ENCODE measurements at places on chromosomes 7 and 10.

DNA sequence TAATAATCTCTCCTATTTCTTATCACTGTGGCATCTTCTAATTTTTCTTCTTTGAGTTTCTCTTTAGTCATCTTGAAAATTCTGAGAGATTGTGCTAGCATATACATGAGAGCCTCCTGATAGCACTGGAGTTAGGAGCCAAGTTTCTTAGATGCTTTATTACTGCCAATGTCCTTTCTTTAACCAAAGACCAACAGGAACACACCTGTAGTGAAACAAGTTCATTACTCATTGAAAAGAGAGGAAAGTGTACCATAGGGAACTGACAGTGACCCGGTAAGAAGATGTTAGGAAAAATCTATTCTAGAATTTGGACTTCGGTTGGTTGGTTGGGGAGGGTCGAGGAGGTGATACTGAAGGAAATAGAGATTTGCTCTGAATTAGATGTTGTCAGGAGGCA lies 27.1 kb upstream of the CD36 start:
- no peak for DNase-seq

- DNase-seq, result no peak
Observed at GRCh38 chr10:127815147-127815546, 77.6 kb downstream of the CLRN3 start.

GRCh38 chr10:109183366-109183765 lies 739.9 kb downstream of the XPNPEP1 start:
- DNase-seq, result no peak

- no peak for DNase-seq
Observed at GRCh38 chr10:14438576-14438975, 107.9 kb upstream of the FRMD4A start.

DNA sequence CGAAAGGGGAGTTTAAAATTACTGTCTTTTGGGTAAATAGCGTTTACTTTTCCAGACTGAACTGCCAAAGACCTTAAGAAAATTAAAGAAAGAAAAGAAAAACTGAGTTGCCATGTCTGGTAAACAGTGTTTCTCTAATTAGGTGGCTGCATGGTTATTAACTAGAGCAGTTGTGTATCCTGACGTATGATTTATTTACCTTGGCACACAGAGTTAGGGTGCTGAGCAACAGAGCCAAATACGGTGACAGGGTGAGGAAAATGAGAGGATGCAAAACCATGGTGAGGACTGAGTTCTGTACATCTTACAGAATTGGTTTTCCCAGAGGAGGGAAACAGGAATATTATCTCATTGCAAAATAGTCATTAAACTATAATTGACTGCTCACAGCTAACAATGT lies 546.4 kb upstream of the FZD8 start:
- no peak for DNase-seq

GRCh38 chr10:21975378-21975990 lies 28.0 kb downstream of the DNAJC1 start:
- no peak for DNase-seq

- DNase-seq, result no peak
Observed at GRCh38 chr10:83458611-83459010, 680.7 kb upstream of the GHITM start.
